Dermis microvascular lymphatic vessel endothelial cell (primary cell): ENCODE measurements at places on chromosomes 6 and 20. TPM values are rescaled to one million over a fixed set of nuclear protein-coding genes. Genes with fewer than 3 reads are reported as not detected.

GRCh38 chr20:54139188-54139587, 34.6 kb downstream of the CYP24A1 start:
- DNase-seq = no peak

- DNase-seq = no peak
Measured at GRCh38 chr6:150261997-150262697, 106.7 kb upstream of the IYD start.

GRCh38 chr6:170094686-170095272, 196.1 kb downstream of the DLL1 start:
- DNase-seq = no peak

- no peak for DNase-seq
Measured at GRCh38 chr20:11761497-11761896, 156.2 kb upstream of the BTBD3 start.

GRCh38 chr6:28729501-28730402, 194.0 kb downstream of the TRIM27 start:
- DNase-seq = no peak

- DNase-seq = no peak
Measured at GRCh38 chr6:108117427-108118358, 43.2 kb upstream of the OSTM1 start.

ACSS1 gene
- 9.4 and 12.8 TPM in 2 replicates for total RNA-seq

SRXN1 gene
- total RNA-seq = 22.3 and 23.0 TPM in 2 replicates

OOEP gene
- 0.13 TPM in 1 of 2 replicates, not detected in the other for total RNA-seq

UBE2V1 gene
- total RNA-seq = 23.6 and 37.2 TPM in 2 replicates

SNAP25 gene
- total RNA-seq = under 0.01 TPM in 1 of 2 replicates, not detected in the other
